ENCODE measurements at places on chromosomes 12 and 14.

GRCh38 chr14:74638066-74638465 is 26.0 kb upstream of the LTBP2 start:
- no peak for DNase-seq

- DNase-seq = peak; percentile 41
Observed at GRCh38 chr12:89529738-89530137, 3.9 kb upstream of the POC1B start.

DNA sequence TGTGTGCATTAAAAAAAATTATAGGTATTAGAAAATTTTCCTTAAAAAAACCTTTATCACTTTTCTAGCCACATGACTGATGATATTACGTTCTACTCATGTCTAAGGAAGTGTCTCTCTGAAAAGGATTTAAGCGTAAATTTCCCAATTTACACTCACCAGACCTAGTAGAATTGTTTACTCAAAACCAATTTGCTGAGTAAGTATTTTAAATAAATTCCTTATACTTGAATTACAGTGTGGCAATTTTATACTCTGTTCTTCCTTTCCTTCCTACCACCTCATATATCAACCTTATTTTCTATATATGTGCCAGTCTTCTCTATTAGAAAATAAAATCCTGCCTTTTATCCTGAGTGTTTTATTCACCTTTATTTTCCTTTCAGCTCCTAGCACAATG is 1035.1 kb downstream of the TRHDE start:
- no peak for DNase-seq

- DNase-seq = no peak
Observed at GRCh38 chr12:114697741-114698565, 14.0 kb upstream of the TBX3 start.

GRCh38 chr14:53875324-53875897 is 81.2 kb downstream of the BMP4 start:
- DNase-seq = no peak

DNA sequence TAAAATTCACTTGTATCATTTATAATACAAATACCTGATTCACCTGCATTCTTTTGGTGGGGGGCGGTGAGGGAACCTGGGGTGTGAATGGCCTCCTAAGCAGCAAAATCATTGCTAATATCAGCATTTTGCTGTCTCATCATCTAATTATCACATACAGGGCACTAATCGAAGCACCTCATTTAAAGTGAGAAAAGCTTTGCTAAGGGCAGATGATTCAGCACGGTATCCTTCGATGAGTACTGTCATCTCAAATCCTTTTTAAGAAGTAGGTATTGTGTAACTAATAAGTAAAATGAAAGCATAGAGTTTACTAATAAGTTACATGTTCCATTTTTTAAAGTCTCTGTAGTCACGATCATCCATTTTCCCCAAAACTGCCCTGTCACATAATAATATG is 278.1 kb upstream of the SOX5 start:
- DNase-seq = no peak

DNA sequence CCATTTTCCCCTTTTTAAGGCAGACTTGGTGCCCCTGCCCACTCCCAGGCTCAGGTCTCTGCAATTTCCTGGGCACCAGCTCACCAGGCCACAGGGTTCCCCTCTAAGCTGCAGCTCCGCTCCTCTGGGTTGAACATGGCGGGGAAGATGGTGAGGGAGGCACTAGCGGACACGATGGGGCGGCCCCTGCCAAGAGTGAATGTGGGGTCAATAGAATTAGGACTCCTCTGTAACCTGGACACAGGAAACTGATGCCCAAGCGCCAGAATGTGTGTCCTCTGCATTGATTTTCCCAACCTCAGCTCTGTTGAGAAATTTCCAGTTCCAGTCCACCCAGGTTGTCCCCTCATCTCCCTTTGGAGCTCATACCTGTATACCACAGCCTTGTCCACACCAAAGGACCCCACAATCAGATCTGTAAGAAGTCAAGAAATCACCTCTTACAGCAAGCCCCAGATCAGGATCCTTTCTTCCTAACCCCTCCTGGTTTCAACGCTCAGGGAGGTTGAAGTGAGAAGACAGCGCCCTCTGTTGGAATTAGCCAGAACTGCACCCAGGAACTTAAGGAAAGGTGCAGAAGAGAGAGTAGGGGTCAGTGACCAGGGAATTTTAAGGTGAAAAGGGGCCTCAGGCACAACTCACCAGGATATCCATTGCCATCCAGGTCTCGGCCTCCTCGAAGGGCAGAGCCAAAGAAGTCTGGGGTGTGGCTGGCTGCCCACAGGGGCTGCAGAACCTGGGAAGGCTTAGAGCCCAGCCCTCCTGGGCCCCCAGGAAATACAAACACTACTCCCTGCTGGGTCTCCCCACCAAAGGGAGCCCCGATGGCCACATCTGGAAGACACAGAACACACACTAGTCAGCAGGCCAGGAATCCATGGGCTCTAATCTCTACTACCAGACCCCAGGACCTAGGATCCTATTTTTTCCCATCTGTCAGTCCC is 14.7 kb downstream of the ITGA5 start:
- DNase-seq = no peak

GRCh38 chr14:101151226-101151926 is 247.9 kb upstream of the RTL1 start:
- no peak for DNase-seq

GRCh38 chr12:26651566-26652188 is 181.3 kb downstream of the ITPR2 start:
- DNase-seq = peak; percentile 49

- DNase-seq = no peak
Observed at GRCh38 chr12:113815031-113815430, 151.1 kb downstream of the RBM19 start.

DNA sequence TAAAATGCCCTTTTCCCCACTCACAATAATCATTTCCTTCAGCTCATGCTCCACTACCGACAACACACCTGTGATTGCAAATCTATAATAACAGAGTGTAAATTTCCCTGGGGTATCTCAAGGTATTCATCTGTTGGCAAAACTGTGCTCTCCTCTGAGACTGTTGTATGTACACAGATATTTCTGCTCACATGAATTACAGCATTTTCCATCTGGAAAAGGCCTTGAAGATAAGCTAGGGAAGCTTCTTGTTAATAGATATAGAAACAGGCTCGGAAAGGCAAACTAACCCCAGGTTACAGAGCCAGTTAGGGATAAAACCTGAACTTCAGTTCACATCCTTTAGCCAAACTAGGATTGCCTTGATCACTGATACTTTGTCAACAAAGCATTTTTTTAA is 210.4 kb upstream of the KRR1 start:
- DNase-seq = no peak

DNA sequence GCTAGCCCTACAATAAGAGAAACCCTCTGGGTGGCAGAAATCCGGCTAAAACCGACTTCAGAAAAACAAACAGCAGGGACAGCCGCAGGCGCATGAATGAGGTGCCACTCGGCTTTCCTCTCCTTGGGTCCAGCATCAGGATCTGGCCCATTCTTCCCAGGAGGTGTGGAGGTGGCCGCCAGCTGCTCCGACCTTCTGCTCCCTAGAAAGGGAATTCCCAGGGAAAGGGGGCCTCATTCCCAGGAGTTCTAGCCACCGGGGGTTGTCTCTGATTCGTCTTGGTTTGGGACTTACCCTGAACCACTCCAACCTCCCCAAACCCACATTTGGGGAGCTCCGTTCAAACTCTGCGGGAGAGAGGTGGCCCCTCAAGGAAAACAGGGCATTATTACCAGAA is 13.0 kb downstream of the PAPLN start:
- no peak for DNase-seq

DNA sequence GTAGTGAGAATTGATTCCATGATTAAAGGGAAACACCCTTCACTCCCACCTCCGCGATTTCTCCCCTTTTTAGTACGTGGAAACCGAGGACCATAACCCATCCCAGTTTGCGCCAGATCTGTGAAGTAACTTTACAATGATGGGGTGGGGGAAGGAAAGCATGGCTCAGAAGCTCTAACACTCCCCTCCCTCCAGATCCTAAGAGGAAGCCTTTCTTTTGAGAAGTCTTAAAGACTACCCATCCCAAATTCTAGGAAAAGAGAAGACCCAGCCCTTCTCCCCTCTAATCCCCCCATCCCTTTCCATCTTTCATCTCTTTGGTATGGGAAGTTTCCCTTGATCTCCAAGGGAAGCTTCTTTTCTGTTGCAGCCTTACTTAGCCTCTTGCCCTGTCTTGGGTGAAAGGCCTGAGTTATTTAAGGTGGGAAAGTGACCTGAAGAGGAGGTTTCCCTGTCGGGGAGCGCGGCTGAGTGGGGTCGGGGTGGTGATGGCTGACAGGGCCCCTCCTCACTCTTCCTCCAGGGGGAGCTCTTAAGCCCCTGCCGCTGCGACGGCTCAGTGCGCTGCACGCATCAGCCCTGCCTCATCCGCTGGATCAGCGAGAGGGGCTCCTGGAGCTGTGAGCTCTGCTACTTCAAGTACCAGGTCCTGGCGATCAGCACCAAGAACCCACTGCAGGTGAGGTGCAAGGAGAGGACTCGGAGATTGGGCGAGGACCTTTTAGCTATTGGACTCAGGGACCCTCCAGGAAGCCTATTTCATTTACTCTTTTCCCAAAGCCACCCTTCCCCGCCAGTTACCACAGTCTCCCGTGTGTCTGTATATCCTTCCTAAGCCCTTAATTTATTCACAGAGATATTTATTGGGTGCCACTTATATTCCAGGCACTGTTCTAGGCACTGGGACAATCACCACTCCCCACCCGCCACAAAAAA is 1.8 kb downstream of the MARCHF9 start:
- no peak for DNase-seq

- DNase-seq = no peak
Observed at GRCh38 chr12:70560671-70561070, 76.6 kb downstream of the PTPRB start.

- DNase-seq = no peak
Observed at GRCh38 chr12:60758224-60758623, 1162.4 kb downstream of the SLC16A7 start.

GRCh38 chr14:91858536-91859275 is 8.6 kb downstream of the TC2N start:
- DNase-seq = no peak

DNA sequence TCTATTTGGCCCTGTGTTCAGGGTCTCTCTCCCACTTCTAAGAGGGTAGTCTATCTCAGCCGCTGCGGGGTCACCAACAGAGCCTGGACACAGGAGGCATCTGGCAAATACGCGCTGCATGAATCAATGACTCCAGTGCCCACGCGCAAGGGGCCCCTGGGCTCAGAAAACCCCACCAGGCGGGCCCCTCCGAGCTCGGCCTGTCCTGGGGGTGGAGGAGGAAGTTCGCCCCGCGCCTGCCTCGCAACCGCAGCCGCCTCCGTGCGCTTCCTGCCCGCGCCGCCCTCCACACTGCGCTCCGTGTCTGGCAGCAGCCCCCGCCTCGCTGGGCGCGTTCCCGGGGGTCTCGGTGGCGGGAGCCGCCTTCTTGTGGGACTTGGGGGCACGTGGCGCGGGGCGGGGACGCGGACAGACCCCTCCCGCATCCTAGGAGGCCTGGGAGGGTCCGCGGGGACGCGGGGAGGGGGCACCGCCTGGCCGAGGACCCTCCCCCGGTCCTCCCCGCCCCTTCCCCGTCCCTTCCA is 811 bp upstream of the FBRSL1 start:
- DNase-seq = no peak

GRCh38 chr12:105921872-105922669 is 216.7 kb downstream of the NUAK1 start:
- DNase-seq = no peak

- DNase-seq = no peak
Observed at GRCh38 chr14:49888293-49888692, 4.6 kb upstream of the ARF6 start.

DNA sequence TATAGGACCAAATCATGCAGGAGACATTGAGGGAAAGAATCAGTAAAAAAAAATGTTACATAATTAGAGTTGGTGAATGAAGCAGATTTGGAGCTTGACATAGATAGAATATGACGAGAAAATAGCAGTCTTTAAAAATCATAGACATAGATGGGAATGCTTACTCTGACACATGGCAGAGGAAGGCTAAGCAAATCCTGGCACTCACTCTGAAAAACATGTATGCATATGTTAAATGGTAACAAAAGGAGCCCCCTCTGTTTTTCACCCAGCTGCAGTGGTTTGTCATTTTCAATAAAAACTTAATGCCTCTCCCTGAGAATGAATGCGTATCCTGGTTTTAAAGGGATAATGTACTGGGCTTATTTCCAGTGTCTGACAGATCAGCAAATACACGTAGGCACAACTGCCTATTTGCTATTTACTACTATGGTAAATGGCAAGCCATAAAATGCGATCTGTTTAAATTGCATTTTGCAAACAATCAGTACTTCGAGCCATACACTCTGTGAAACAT is 561.2 kb upstream of the SEL1L start:
- DNase-seq = no peak

GRCh38 chr12:8453021-8453513 is 2.7 kb upstream of the CLEC6A start:
- DNase-seq = no peak

- no peak for DNase-seq
Observed at GRCh38 chr12:124938587-124938986, 24.1 kb upstream of the UBC start.

GRCh38 chr12:1093166-1093751 is 102.2 kb downstream of the ERC1 start:
- DNase-seq = peak; percentile 32

DNA sequence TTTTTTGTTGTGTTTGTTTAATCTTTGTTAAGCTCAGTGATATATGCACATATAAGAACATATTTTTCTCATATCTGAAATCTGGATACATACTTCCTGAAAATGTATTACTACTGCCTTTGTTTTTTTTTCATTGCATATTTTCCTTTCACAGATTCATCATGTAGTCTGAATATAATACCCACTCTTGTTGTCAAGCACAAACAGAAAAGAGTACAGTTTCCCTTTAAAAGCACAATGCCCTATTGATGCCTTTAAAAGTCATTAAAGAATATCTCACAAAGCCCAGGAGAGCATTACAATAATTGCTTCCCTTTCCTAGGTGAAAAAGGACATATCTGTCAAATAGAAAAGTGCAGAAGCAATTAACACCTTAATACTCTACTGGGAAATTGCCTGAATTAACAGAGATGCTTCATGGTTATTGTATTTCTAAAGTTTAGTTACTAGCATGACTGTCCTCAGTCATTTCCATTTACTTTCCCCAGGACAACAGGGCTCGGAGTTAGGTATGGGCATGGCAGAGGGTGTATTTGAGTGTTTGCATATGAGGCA is 107.4 kb downstream of the GRIP1 start:
- DNase-seq = no peak

GRCh38 chr12:53427905-53428594 is 4.4 kb downstream of the AMHR2 start:
- DNase-seq = peak; percentile 84

DNA sequence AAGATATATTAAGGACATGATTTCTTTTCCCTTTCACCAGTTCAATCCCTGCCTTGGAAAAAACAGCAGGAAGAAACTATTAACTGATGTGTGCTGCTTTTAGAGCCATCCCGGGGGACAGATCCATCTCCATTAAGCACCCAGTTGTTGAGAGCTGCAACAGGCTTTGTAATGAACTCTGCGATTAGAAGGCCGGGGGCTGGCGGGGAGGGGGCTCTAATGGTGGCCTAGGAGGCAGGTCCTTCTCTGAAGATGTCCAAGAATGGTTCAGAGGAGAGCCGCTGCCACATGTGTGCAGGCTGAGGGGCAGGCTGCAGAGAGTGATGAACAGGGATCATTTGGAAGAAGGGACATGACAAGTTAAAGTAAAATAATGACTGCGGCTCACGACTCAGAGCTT is 67.8 kb downstream of the GALNT8 start:
- DNase-seq = no peak

GRCh38 chr14:50344876-50345563 is 32.9 kb downstream of the DMAC2L start:
- DNase-seq = no peak
